Trophoblast cell (in vitro differentiated cells and primary cell): ENCODE measurements at places on chromosomes 7 and 10.
A peak's percentile ranks its signal among the peaks of the same experiment; 100 is the strongest.

DNA sequence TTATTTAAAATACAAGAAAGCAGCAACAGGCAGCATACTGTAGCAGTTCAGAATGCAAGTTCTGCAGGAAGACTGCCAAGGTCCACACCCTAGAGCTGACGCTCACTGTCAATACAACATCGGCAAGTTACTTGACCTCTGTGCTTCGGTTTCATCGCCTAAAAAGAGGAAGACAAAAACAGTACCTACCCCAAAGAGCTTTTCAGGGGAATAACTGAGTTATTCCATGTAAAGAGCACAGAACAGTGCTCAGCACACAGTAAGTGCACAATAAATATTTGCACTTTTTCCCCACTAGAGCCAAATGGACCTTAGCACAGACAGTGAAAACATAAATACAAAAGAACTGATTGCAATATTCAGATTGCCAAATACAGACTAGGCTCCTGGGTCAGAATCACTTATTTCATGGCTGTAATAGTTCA, 88.6 kb downstream of the USP6NL start:
- peaks cover 1% of the 10 kb centered on the region for H3K36me3 ChIP-seq
- H3K27ac ChIP-seq: no peak overlapping the region
- no peak overlapping the region for H3K4me3 ChIP-seq
- H3K27me3 ChIP-seq: no peaks in the 10 kb centered on the region
- no peaks in the 10 kb centered on the region for H3K4me1 ChIP-seq

DNA sequence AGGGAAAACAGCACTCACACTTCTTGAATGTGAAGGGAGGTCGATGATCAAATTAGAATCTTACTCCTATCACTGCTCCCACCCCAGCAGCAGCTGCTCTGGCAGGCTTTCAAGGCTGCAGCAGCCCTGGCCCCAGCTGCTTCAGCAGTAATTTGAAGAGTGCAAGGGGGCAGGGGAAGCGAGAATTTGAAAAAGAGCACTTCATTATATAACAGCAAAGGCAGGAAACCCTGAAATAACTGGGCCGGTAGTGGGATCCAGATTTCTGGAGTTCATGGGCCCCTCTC, 44.9 kb downstream of the MYPN start:
- H3K27me3 ChIP-seq: no peaks in the 10 kb centered on the region
- H3K4me3 ChIP-seq: no peak overlapping the region
- no peaks in the 10 kb centered on the region for H3K36me3 ChIP-seq
- H3K27ac ChIP-seq: no peak overlapping the region
- DNase-seq: no peak

- H3K4me3 ChIP-seq: no peak overlapping the region
- H3K36me3 ChIP-seq: no peaks in the 10 kb centered on the region
- DNase-seq: no peak
- no peak overlapping the region for H3K27ac ChIP-seq
- no peaks in the 10 kb centered on the region for H3K4me1 ChIP-seq
Observed at GRCh38 chr10:88754287-88754686, 5.5 kb upstream of the LIPN start.

DNA sequence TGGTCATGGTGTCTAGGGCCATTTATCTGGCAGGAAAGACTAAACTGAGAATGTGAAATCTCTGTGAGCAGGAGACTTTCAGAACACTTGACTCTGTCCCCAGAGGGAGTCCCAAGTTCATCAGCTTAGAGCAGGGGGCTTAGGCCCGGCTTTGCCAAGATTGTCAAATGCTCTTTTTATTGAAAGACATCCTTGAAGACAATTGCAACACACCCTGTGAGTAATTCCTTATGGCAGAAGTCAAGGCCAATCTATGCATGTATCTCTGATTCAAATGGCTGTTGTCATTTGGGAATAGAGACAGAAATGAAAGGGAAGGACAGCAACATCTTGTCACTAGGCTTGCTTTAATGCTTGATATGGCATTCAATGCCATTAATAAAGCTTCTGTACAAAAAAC, 33.7 kb downstream of the BAMBI start:
- no peak overlapping the region for H3K4me3 ChIP-seq
- no peaks in the 10 kb centered on the region for H3K36me3 ChIP-seq
- DNase-seq: peak; percentile 57
- H3K4me1 ChIP-seq: peaks cover 3% of the 10 kb centered on the region
- no peaks in the 10 kb centered on the region for H3K27me3 ChIP-seq

DNA sequence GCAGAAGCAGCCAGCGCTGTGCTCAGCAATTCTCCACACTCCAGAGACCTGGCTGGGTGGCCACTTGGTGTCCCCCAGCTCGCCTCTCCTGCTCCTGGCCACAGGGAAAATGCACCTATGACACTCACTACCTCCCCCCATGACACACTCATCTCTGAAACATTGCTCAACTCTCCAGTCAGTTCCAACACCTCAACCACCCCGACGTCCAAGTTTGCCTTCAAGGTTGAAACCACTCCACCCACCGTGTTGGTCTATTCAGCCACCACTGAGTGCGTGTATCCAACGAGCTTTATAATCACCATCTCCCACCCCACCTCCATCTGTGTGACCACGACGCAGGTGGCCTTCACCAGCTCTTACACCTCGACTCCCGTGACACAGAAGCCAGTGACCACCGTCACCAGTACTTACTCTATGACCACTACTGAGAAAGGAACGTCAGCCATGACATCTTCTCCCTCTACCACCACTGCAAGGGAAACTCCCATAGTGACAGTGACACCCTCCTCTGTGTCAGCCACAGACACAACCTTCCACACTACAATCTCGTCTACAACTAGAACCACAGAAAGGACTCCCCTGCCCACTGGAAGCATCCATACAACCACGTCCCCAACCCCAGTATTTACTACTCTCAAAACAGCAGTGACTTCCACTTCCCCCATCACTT, 2.7 kb downstream of the MUC3A start:
- no peaks in the 10 kb centered on the region for H3K4me1 ChIP-seq
- no peak overlapping the region for H3K27ac ChIP-seq
- H3K36me3 ChIP-seq: no peaks in the 10 kb centered on the region
- H3K27me3 ChIP-seq: no peaks in the 10 kb centered on the region
